Left lung (tissue), 14 donors: ENCODE measurements at places on chromosomes 12 and 14. TPM values are rescaled to one million over a fixed set of nuclear protein-coding genes. Genes with fewer than 3 reads are reported as not detected.

BATF gene
- 4.3 TPM for total RNA-seq

MYO1H gene
- total RNA-seq, result 0.20 TPM

- DNase-seq, result no peak
Measured at GRCh38 chr12:47870175-47870781, 34.5 kb downstream of the VDR start.

GRCh38 chr12:132146098-132146497, 1.8 kb downstream of the NOC4L start:
- no peak for DNase-seq

GRCh38 chr14:76708028-76708427, 53.2 kb upstream of the VASH1 start:
- no peak for DNase-seq

DNA sequence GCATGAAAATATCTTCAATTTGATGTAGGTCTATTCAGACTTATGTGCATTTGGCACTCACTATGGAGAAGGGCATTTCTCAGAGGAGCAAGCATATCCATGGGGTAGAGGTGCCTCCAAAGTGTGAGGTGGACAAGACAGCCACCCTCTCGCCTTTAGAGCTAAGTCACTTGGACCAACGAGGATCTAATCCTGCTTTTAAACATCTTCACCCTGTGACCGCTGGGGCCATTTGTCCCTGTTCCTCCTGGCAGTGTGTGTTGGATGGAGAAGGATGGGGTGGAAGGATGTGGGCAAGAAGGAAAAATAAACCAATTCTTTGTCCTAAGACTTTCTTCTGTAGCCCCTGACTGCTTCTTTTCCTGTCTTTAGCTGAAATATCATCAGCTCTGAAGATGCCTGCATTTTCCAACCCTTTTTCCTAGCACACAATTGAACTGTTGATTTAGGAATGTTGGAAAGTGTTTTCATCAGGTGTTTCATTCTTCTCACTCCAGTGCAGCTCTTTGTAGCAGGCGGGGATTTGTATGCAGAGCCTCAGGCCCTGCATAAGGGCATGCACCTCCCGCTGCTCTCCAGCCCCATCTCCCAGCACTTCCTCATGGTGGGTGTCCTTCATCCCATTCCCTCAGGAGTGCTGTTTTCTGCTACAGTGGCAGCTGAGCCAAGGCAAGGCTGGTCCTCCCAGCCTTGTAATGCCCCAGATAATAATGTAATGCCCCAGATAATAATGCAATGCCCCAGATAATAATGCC, 5.3 kb downstream of the FGF6 start:
- no peak for DNase-seq

DNA sequence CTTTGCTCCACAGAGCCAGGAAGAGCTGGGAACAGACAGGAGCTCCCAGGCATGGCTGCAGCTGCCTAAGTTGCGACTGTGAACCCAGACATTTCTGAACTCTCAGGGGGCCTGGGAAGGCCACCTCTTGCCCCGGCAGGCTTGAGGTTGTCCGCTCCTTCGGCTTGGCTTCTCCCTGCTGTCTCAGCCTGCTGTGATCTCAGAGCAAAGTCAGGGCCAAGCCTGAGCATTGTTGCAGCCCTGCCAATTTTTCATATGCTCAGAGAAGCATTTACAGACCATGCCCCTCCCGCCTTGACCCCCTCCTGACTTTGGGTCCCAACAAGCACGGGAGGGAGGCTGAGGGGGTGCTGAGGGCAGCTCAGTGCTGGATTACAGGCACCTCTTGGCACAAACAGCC, 1439.1 kb upstream of the FLRT2 start:
- DNase-seq, result peak; percentile 11

- DNase-seq, result peak; percentile 72
Measured at GRCh38 chr12:53495903-53496751, 3.1 kb downstream of the MAP3K12 start.

GRCh38 chr12:131074221-131075083, 120.7 kb downstream of the ADGRD1 start:
- peak; percentile 33 for DNase-seq

GRCh38 chr12:64946132-64946829, 121.8 kb downstream of the TBC1D30 start:
- peak; percentile 89 for DNase-seq

DNA sequence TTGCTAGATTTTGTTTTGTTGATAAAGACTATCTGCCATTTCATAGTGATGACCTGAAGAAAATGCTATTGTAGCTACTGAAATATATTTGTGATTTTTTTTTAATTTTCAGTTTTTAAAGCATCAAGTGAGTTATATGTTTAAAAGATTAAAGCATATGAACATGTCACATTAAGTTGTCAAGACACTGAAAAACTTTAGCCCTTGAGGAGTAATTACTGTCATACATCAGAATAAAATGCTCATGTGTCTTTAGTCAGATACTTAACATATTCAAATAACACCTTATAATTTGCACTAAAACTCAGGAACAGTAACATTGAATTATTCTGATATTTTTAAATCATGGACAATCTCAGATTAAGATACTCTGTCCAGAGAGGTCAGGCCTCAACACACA, 108.1 kb upstream of the ATXN7L3B start:
- DNase-seq, result no peak

DNA sequence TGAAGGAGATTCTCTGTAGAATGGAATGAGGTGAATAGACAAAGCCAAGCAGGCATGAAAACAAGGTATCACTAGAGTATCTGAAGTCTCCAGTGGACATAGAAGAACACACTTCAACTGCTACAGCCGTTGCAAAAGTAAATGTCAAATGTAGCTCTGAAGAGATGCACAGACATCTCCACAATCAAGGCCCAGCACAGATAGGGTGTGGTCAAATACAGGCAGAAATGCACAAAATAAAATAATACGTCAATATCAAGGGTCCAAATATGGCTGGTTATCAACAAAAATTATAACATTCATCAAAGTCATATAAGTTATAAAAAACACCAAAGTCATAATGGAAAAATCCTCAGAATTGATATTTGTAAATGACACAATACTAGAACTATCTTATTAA, 1107.3 kb downstream of the TMEM121 start:
- no peak for DNase-seq
